ENCODE measurements at places on chromosomes 11 and 22. TPM values are rescaled to one million over a fixed set of nuclear protein-coding genes. Genes with fewer than 3 reads are reported as not detected.

DNA sequence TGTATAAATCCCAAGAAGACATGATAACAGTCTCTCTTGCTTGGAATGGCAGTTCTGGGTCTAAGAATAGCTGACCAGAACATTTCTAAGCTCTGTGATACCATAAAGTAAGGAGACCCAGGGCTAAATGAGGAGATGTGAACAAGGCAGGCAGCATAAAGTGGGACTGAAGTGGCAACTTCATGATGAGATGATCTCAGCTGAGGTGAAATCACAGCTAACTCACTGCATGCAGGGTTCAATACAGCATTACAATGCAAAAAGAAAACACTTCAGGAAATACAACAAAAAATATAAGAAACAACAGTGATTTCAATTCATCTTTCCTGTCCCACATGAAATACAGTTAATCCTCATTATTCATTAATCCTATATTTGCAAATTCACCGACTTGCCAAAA lies 44.6 kb downstream of the MRE11 start:
- no peak for DNase-seq

DNA sequence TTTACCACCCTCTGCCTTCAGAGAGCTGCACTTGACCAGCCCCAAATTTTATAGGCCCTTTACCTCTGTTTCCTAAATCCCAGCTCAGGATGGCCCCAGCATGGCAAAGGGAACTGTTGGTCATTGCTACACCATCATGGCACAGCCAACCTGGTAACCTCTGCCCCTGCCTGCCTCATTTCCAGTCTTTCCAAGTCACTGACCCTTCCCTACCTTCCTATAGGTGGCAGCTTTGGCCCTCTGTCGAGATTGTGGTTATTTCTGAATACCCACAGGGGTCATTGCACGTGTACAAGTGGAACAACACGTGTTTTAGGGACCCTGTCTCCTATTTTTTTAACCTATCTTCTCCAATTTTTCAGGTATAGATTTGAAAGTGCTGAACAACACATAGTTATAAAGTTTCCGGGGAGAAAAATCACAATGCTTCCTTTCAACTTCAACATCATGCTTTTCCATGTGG lies 2.8 kb downstream of the GALNT18 start:
- DNase-seq, result no peak

GRCh38 chr11:104997288-104997687 lies 25.7 kb downstream of the CASP5 start:
- DNase-seq, result no peak

DNA sequence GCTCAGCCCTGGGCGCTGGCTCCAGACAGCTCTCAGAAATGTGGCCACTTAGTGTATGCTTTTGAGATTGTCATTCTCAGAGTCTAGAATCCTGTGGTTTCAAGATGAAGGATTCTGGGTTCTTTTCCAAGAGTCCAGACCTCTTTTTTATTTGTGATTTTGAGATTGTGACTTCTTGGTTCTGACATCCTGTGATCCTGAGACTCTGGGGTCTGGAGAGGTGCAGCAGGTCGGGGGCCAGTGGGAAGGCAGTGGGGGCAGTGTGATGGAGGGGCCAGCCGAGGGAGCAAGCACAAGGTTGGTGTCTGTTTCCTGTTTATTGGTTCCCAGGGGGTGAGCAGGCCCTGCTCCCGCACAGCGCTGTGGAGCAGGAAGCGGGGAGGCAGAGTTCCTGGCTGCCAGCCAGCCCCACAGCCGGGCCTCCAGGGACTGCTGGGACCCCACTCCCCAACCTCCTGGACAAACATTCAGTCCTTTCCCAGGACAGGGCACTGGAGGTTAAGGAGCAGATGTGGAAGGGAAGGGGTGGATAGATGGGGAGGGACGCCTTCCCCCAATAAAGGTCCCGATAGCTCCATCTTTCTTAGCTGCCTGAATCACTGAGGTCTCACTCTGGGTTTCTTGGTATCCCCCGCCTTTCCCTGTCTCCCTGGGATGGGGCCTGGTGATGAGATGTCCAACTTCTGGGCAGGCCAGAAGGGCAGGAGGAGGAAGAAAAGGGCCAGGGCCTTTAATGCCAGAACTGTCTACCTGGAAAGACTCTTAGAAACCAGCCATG lies 13.7 kb downstream of the ARHGEF17 start:
- no peak for DNase-seq

DNA sequence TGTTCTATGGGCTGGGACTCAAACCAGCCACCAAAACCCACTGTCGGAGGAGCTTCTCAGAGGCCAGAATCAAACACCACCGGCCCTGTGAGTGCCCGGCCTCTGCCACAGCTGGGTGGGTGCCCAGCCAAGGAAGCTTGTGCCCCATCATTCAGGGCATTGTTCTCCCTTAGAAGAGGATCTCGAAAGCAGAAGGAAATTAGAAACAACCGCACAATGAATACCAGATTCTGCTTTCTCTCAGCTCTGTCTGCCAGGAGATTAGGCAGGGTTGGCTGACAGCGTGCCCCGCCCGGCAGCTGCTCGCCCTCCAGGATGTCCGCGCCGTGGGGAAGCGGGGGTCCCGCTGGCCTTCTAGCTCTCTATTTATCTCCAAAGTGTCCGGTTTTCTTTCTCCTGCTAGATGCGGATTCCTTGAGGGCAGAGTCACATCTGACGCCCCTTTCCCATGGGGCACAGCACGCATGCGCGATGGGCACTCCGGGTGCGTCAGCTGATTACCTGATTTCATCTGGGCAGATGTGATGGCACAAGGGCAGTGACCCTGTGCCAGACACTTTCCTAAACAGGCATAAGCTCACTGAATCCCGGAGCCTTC lies 25.5 kb downstream of the SCGB1A1 start:
- DNase-seq, result no peak

- DNase-seq, result no peak
Observed at GRCh38 chr11:20654038-20654437, 15.3 kb upstream of the NELL1 start.

- DNase-seq, result peak; percentile 30
Observed at GRCh38 chr11:121210445-121211080, 82.0 kb upstream of the SC5D start.

- DNase-seq, result no peak
Observed at GRCh38 chr11:83666149-83666548, 380.0 kb upstream of the CCDC90B start.

GRCh38 chr11:108536783-108537182 lies 38.6 kb upstream of the POGLUT3 start:
- no peak for DNase-seq

DNA sequence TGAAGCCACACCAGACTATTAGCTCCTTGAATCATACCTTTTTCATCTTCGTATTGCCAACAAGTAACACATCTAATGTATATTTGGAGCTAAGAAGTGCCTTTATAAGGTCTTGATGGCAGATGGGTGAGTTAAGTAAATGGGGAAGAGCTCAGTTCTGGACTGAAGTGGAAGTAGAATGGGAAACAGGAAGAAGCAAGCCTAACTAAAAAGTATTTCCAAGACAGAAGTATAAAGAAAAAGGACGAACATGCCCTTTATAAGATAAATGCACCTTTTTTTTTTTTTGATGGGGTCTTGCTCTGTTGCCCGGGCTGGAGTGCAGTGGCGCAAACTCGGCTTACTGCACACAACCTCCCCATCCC lies 14.5 kb downstream of the CRTAM start:
- no peak for DNase-seq

DNA sequence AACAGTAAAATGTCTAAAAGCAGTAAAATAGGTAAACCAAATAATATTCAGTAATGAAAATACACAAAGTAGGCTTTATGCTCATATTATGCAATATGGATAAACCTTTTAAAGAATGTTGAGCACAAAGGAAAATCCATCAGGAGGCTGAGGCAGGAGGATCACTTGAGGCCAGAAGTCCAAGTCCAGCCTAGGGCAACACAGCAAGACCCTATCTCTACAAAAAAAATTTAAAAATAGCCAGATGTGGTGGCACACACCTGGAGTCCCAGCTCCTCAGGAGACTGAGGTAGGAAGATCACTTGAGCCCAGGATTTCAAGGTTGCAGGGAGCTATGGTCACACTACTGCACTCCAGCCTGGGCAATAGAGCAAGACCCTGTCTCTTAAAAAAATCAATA lies 17.7 kb upstream of the LMO2 start:
- DNase-seq, result no peak

- DNase-seq, result no peak
Observed at GRCh38 chr11:16778876-16779275, 40.4 kb downstream of the C11orf58 start.

- DNase-seq, result no peak
Observed at GRCh38 chr22:17243524-17243923, 24.3 kb upstream of the ADA2 start.

DNA sequence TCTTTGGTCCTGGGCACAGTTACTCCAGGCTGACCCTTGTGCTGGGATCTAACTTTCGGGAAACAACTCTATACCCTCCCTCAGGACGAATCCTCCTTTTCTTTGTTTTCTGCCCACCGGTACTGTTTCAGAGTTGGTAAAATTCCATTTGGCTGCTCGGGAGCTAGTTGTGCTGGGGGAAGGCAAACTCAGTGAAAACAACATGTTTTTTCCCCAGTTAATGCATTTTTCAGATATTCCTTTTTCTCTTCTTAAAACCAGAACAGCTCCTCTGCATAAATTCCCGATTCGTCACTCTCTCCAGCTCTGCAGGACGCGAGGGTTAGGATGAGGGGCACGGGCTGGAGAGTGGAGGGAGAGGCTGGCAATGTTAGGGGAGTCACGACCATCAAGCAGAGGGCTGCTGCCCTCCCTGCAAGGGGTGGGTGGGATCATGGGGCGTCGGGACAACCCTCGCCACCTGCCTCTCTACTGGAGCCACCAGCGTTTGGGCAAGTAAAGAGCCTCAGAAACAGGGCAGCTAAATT lies 31.3 kb downstream of the LRRC10B start:
- no peak for DNase-seq

DNA sequence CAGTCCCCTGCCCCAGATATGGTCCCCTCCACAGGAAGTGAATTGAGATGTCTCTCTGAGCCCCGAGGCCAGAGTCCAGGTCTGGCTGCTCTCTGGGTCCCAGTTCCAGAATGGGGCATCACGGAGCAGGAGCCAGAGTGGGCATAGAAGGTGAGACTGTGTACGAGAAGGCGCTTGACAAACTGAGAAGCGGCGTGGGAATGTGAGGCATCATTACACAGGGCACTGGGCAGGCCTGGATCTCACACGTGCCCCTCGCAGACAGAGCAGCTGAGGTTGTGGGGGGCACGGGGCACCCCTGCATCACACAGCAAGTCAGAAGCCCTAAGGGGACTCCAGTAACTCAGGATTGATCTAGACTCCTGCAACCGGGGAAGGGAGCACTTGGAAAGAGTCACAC lies 9.2 kb downstream of the STARD10 start:
- DNase-seq, result no peak

- DNase-seq, result no peak
Observed at GRCh38 chr22:46916886-46917770, 154.7 kb downstream of the TBC1D22A start.

DNA sequence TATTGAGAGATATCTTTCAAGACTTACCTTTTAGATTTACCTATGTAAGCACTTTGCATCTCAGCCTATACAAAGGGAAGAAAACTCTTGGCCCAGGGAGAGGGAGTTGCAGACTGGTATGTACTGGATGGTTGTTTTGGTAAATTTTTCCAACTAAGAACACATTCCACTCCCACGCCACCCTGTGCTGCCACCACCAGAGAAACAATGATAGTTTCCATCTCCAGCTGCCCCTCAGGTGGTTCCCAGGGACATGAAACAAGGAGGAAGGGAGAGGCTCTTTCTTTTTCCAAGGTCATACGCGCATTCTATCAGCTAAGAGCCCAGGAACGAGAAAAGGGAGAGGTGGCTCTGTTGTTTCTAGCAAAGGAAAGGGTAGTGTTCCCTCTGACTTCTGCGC lies 34.4 kb downstream of the CCDC34 start:
- DNase-seq, result no peak

DNA sequence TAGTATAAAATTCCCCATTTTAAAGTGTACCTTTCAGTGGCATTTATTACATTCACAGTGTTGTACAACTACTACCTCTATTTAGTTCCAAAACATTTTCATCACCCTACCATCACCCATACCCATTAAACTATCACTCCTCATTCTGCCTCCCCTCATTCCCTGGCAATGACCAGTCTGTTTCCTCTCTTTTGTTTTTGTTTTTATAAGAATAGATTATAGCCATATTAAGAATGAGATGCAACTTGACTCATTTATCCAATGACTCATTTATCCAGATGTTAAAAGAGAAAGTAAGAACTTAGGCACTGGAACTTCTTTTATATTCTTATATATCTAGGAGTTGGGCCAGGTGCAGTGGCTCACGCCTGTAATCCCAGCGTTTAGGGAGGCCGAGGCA lies 156.3 kb downstream of the FAT3 start:
- no peak for DNase-seq

The STK33 gene
- 32.6 TPM for polyA plus RNA-seq

The ZNF70 gene
- 4.6 TPM for polyA plus RNA-seq

The KREMEN1 gene
- polyA plus RNA-seq, result 23.5 TPM

The CELF1 gene
- polyA plus RNA-seq, result 132 TPM

The MMP12 gene
- 3.6 TPM for polyA plus RNA-seq

The B3GAT1 gene
- 5.5 TPM for polyA plus RNA-seq

The ACRV1 gene
- polyA plus RNA-seq, result 1.6 TPM

The OR52A1 gene
- 0.08 TPM for polyA plus RNA-seq

The OR2D2 gene
- not detected for polyA plus RNA-seq

The OR52I2 gene
- polyA plus RNA-seq, result not detected

The BRSK2 gene
- polyA plus RNA-seq, result 0.60 TPM

The ZP1 gene
- not detected for polyA plus RNA-seq

The C22orf42 gene
- polyA plus RNA-seq, result not detected
